ENCODE measurements at places on chromosomes 6 and 20.

- DNase-seq: no peak
Observed at GRCh38 chr6:168746013-168746412, 305.0 kb downstream of the SMOC2 start.

- DNase-seq: no peak
Observed at GRCh38 chr20:56995635-56996075, 270.8 kb downstream of the BMP7 start.

DNA sequence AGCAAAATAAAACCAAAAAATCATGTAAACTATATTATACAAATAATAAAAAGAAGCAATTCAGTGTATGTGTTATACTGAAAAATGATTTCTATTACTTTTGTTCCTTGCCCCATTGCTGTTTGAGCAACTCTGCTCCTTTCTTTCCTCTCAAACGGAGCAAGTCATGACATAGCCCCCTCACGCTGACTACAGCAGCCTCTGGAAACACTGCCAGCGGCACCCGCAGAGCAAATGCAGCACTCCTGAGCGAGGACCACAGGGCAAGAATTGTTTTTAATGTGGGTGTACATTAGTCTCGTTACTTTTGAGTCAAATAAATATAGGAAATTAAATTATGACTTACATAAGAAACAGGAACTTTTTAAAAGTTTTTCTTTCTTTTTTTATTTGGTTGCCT is 350.1 kb upstream of the HSF2 start:
- DNase-seq: no peak

- DNase-seq: no peak
Observed at GRCh38 chr6:146092961-146093686, 64.3 kb downstream of the GRM1 start.

DNA sequence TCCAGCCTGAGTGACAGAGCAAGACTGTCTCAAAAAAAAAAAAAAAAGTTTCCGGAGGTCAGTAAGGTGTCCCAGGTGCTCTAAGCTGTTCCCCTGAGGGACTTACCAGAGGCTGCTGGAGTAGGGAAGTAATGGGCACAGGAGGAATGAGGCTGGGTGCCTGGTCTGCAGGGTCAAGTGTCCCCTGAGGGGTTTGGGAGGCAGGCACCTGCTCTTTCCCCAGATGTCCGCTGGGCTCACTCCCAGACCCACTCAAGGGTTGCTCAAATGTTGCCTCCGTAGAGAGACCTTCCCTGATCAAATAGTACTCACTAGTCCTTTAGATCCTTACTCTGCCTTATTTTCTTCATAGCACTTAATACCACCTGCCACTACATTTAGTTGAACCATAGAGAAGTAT is 5.4 kb upstream of the MAPK13 start:
- no peak for DNase-seq

GRCh38 chr20:4299773-4300172 is 284.4 kb upstream of the RNF24 start:
- no peak for DNase-seq

GRCh38 chr20:51484141-51484815 is 58.2 kb downstream of the NFATC2 start:
- DNase-seq: no peak

- no peak for DNase-seq
Observed at GRCh38 chr6:51644426-51644825, 443.0 kb downstream of the PKHD1 start.
